ENCODE measurements at places on chromosomes 2 and 18. TPM values are rescaled to one million over a fixed set of nuclear protein-coding genes. Genes with fewer than 3 reads are reported as not detected.

The CXCR4 gene
- total RNA-seq = 141 TPM

The ACMSD gene
- not detected for total RNA-seq

- H3K27ac ChIP-seq = no peak overlapping the region
- no peaks in the 10 kb centered on the region for H3K4me1 ChIP-seq
- no peak overlapping the region for H3K4me3 ChIP-seq
- H3K27me3 ChIP-seq = peaks cover 4% of the 10 kb centered on the region
- H3K36me3 ChIP-seq = no peaks in the 10 kb centered on the region
- DNase-seq = no peak
Observed at GRCh38 chr2:160812830-160813505, 319.4 kb upstream of the RBMS1 start.

DNA sequence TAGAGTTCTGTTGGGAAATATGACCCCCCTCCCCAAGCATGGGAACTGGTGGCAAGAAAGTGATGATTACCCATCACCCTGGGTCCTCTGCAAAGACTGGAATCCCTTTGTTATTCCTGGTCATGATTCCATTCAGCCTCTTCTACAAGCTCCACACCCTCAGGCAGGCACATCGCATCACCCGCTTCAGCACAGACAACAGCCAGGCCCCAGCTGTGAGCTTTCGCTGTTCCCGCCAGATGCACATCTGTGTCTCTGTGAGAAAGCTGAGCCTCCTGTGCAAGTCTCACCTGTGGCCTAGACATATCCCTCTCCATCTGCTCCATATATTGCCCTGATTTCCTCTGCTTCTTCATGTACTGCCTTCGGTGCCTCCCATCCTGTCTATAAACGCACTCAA is 368.0 kb upstream of the RAB6C start:
- no peak overlapping the region for H3K27ac ChIP-seq
- no peaks in the 10 kb centered on the region for H3K27me3 ChIP-seq
- no peak for DNase-seq
- no peak overlapping the region for H3K4me3 ChIP-seq
- H3K36me3 ChIP-seq = no peaks in the 10 kb centered on the region

DNA sequence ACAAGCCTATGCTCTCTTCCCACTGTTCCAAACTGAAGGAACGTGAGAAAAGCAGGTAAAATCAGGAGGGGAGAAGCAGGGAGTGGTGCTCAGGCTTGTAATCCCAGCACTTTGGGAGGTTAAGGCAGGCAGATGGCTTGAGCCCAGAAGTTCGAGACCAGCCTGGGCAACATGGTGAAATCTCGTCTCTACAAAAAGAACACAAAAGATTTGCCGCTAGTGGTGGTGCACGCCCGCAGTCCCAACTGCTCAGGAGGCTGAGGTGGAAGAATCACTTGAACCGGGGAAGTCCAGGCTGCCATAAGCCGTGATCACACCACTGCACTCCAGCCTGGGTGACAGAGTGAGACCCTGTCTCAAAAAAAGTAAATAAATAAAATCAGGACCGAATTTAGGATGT is 1.3 kb upstream of the TMSB10 start:
- peaks cover 67% of the 10 kb centered on the region for H3K4me1 ChIP-seq
- H3K27ac ChIP-seq = peak overlapping the region; percentile 86

- H3K4me3 ChIP-seq = no peak overlapping the region
- no peaks in the 10 kb centered on the region for H3K27me3 ChIP-seq
- H3K27ac ChIP-seq = no peak overlapping the region
- DNase-seq = peak; percentile 92
- H3K36me3 ChIP-seq = peaks cover 1% of the 10 kb centered on the region
Observed at GRCh38 chr2:42105330-42106256, 57.8 kb downstream of the PKDCC start.

- no peak overlapping the region for H3K4me3 ChIP-seq
- no peak overlapping the region for H3K27ac ChIP-seq
- H3K36me3 ChIP-seq = no peaks in the 10 kb centered on the region
- no peaks in the 10 kb centered on the region for H3K27me3 ChIP-seq
- DNase-seq = no peak
- peaks cover 2% of the 10 kb centered on the region for H3K4me1 ChIP-seq
Observed at GRCh38 chr2:7709907-7710306, 792.7 kb downstream of the RNF144A start.

DNA sequence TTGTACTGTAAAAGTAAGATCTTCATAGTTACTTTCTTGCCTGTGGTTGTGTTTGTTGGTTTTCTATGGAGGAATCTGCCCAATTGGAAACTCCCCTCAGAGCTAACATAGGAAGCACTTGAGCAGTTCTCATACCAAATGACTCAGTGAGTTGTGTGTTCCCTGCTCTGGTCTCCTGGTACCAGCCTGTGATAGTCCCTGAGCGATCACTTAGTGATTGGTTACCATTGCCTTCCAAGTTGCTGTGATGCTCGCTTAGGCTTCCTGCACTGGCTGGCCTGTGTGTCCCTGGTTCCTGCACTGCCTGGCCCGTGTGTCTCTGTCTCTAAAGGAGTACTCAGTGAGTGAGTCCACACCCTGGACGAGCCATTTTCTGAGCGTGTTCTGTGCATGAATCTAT is 133.0 kb downstream of the MAP4K4 start:
- DNase-seq = peak; percentile 56
- peak overlapping the region; percentile 71 for H3K27ac ChIP-seq
- no peak overlapping the region for H3K4me3 ChIP-seq
- no peaks in the 10 kb centered on the region for H3K27me3 ChIP-seq
- H3K4me1 ChIP-seq = peaks cover 57% of the 10 kb centered on the region

DNA sequence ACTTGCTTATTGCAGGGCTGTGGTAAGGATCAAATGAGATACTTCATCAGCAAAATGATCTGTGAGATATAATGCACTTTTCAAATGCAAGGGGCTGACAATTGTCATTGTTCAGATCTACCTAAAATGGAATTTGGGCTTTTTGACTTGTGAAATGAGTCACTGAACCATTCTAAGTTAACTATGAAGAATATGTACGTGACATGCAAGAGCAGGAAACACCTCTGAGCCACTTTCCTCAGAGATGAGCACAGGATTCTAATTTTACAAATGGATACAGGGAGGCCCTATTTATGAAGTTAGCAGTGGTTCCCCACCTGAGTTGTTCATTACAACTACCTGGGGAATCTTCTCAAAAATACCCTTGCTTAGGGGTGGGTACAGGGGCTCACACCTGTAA is 26.7 kb downstream of the CTLA4 start:
- peaks cover 75% of the 10 kb centered on the region for H3K4me1 ChIP-seq
- H3K36me3 ChIP-seq = no peaks in the 10 kb centered on the region
- H3K27ac ChIP-seq = peak overlapping the region; percentile 84

GRCh38 chr2:101969723-101970122 is 22.0 kb upstream of the IL1R2 start:
- H3K4me3 ChIP-seq = no peak overlapping the region
- H3K4me1 ChIP-seq = peaks cover 10% of the 10 kb centered on the region
- H3K27me3 ChIP-seq = no peaks in the 10 kb centered on the region
- peaks cover 3% of the 10 kb centered on the region for H3K36me3 ChIP-seq
- H3K27ac ChIP-seq = no peak overlapping the region
- no peak for DNase-seq

DNA sequence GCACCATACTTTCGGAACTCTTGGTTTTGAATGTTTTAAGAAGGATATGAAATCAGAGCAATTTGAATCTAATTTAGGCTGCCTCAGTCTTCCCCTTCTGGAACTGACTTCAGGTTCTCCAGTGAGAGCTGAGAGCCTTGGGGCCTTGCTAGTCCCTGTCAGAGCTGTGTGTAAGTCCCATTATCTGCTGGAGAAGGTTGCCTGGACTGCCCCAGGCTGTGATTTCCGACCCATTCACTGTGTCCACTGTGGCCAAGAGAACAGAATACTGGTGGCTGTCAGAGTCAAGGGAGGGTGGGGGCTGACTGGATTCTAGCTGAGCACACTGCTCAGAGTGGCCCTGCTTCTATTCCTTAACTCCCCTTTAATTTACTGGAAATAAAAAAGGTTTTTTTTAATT is 278.0 kb downstream of the KCNS3 start:
- DNase-seq = no peak
- H3K36me3 ChIP-seq = no peaks in the 10 kb centered on the region
- H3K4me3 ChIP-seq = no peak overlapping the region

DNA sequence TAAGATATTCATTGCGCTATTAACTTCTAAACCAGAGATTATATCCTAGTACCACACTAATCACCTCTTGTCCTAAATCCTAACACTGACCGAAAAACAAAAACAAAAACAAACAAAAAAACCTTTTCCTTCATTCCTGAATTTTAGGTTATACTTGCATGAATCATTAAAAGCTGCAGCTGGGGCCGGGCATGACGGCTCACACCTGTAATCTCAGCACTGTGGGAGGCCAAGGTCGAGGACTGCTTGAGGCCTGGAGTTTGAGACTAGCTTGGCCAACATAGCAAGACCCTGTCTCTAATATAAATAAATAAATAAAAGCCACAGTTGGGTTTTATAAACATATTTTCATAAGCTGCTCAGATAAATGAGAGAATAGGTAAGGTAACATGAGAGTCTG is 60.0 kb downstream of the GDF7 start:
- H3K4me3 ChIP-seq = no peak overlapping the region
- no peak for DNase-seq
- H3K36me3 ChIP-seq = peaks cover 37% of the 10 kb centered on the region
- no peak overlapping the region for H3K27ac ChIP-seq
- H3K27me3 ChIP-seq = no peaks in the 10 kb centered on the region
- peaks cover 4% of the 10 kb centered on the region for H3K4me1 ChIP-seq

- H3K27ac ChIP-seq = no peak overlapping the region
- peak; percentile 32 for DNase-seq
- no peak overlapping the region for H3K4me3 ChIP-seq
- H3K4me1 ChIP-seq = peaks cover 2% of the 10 kb centered on the region
- H3K27me3 ChIP-seq = peaks cover 5% of the 10 kb centered on the region
- no peaks in the 10 kb centered on the region for H3K36me3 ChIP-seq
Observed at GRCh38 chr18:59067873-59068272, 71.8 kb upstream of the SEC11C start.

DNA sequence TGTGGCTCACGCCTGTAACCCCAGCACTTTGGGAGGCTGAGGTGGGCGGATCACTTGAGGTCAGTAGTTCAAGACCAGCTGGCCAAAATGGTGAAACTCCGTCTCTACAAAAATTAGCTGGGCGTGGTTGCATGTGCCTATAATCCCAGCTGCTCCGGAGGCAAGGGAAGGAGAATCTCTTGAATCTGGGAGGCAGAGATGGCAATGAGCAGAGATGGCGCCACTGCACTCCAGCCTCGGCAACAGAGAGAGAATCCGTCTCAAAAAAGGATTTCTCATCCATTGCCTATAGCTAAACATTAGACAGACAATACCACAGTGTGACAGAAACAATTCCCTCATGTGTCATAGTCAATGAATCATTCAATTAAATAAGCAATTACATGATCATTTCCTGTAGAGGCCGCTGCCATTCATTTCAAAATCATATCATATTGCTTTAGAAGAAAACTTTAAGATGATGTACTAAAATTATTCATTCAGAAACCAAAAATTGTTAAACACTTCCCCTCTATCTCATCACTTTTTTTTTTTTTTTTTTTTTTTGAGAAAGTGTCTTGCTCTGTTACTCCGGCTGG is 69.5 kb upstream of the TGIF1 start:
- H3K27ac ChIP-seq = no peak overlapping the region
- DNase-seq = peak; percentile 57
- no peaks in the 10 kb centered on the region for H3K36me3 ChIP-seq
- H3K4me3 ChIP-seq = no peak overlapping the region

- no peak overlapping the region for H3K27ac ChIP-seq
- no peak for DNase-seq
- H3K36me3 ChIP-seq = no peaks in the 10 kb centered on the region
- H3K27me3 ChIP-seq = no peaks in the 10 kb centered on the region
- H3K4me3 ChIP-seq = no peak overlapping the region
- no peaks in the 10 kb centered on the region for H3K4me1 ChIP-seq
Observed at GRCh38 chr2:178756843-178757242, 50.4 kb downstream of the TTN start.

DNA sequence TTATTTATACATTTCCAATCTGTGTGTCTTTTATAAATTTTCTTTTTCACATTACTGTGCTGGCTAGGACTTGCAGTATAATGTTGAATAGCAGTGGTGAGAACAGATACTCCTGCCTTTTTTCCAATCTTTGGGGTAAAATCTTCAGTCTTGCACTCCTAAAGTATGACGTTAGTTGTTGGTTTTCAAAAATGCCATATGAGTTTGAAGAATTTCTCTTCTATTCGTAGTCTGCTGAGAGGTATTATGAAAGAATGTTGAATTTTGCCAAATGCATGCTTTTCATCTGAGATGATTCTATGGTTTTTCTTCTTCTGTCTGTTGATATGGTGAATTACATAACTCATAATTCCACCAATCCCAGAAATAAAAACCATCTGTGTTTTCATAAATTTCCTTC is 335.3 kb upstream of the CHST9 start:
- H3K27me3 ChIP-seq = no peaks in the 10 kb centered on the region
- no peak for DNase-seq
- H3K27ac ChIP-seq = no peak overlapping the region
- no peaks in the 10 kb centered on the region for H3K4me1 ChIP-seq
- H3K4me3 ChIP-seq = no peak overlapping the region

- peak; percentile 75 for DNase-seq
- H3K27me3 ChIP-seq = no peaks in the 10 kb centered on the region
- H3K4me1 ChIP-seq = peaks cover 6% of the 10 kb centered on the region
- H3K36me3 ChIP-seq = no peaks in the 10 kb centered on the region
- no peak overlapping the region for H3K4me3 ChIP-seq
Observed at GRCh38 chr18:63788447-63789096, 13.4 kb downstream of the SERPINB7 start.

DNA sequence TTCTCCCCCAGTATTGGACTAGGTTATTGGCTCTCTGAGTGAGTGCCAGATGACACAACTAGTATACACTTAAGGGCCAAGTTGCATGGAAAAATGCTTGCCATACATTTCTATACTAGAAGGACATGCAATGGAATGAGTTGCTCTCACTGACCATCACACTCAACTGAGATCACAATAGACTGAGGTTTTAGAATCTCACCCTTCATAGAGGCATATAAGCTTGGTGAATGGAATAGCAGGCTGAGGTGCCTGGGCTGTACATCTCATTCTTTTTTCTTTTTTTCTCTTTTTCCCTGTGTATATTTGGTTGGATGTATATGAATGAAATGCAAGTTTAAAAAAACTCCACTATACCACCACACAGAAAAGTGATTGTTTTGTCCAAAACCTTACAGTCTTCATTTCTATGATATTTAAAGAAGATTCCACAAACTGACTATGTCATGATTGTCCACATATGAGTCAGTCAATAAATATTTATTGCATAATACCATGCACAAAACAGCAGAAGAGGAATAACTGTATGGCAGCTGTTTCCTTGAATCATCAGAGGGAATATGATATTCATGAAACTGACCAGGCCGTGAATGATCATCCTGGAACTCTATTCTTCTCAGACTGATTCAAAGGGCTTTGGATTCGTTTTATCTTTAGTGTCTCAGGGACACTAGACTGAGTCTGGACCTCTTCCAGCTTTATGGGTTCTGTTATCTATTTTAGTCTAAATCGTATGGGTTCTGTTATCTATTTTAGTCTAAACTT is 122.6 kb upstream of the STK17B start:
- no peaks in the 10 kb centered on the region for H3K36me3 ChIP-seq
- H3K27me3 ChIP-seq = no peaks in the 10 kb centered on the region
- no peak overlapping the region for H3K27ac ChIP-seq
- DNase-seq = no peak
- no peak overlapping the region for H3K4me3 ChIP-seq
- peaks cover 36% of the 10 kb centered on the region for H3K4me1 ChIP-seq

GRCh38 chr18:55142410-55142809 is 183.1 kb upstream of the CCDC68 start:
- peaks cover 2% of the 10 kb centered on the region for H3K27me3 ChIP-seq
- H3K36me3 ChIP-seq = no peaks in the 10 kb centered on the region
- no peak overlapping the region for H3K4me3 ChIP-seq
- DNase-seq = no peak
- no peaks in the 10 kb centered on the region for H3K4me1 ChIP-seq
- no peak overlapping the region for H3K27ac ChIP-seq

GRCh38 chr2:23388756-23389514 is 4.0 kb downstream of the KLHL29 start:
- DNase-seq = no peak
- no peak overlapping the region for H3K27ac ChIP-seq
- H3K4me1 ChIP-seq = peaks cover 13% of the 10 kb centered on the region
- no peak overlapping the region for H3K4me3 ChIP-seq
- no peaks in the 10 kb centered on the region for H3K36me3 ChIP-seq

Measured in activated CD4-positive, alpha-beta memory T cell treated with anti-CD3 and anti-CD28 coated beads for 36 hours (primary cell).